ENCODE measurements at places on chromosomes 13 and 19.

DNA sequence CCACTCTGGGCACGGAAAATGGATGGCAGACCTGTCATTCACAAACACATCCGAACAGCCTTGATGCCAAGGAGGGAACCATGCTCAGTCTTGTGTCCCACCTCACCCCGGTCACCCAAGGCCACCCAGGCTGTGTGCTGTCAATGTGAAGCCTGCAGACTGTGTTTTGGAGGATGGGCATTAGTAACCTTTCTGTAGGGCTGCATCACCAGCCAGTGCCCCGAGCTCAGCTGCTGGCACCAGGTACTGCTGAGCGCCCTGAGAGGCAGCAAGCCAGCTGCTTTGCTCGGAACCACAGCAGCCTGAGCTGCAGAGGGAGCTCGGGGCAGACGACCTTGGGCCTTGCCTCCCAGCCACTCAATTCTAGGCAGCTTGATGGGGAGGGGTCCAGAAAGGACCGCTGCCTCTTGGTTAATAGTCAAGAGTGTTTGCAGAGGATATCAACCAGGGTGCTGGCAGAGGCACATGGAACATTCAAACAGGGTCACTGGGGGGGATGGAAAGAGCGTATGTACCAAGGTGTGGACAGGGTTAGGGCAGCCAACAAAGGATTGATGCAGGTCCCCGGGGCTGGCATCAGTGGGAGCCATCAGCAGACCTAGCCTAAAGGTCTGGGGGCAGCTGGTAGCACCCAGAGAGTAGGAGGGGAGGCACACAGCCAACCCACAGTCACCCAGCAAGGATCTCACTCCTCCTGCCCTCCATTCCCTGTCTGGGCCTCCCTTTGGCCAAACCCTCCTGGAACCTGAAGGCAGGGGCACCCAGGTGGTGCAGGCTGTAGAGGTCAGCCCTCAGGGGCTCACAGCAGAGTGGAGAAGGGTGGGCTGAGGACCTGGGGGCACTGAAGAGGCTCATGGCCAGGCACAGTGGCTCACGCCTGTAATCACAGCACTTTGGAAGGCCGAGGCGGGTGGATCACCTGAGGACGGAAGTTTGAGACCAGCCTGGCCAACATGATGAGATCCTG lies 8.1 kb downstream of the VSTM2B start:
- no peaks in the 10 kb centered on the region for H3K4me1 ChIP-seq
- no peak overlapping the region for H3K27ac ChIP-seq
- H3K27me3 ChIP-seq = peaks cover 21% of the 10 kb centered on the region
- DNase-seq = no peak
- no peaks in the 10 kb centered on the region for H3K36me3 ChIP-seq
- no peak overlapping the region for H3K4me3 ChIP-seq

- peaks cover 74% of the 10 kb centered on the region for H3K4me1 ChIP-seq
- H3K36me3 ChIP-seq = peaks cover 10% of the 10 kb centered on the region
- H3K27me3 ChIP-seq = no peaks in the 10 kb centered on the region
- H3K4me3 ChIP-seq = peak overlapping the region; percentile 16
- peak; percentile 84 for DNase-seq
Measured at GRCh38 chr13:41696163-41697003, 239.0 kb downstream of the RGCC start.

GRCh38 chr13:78393286-78394142 lies 209.8 kb downstream of the POU4F1 start:
- H3K27me3 ChIP-seq = no peaks in the 10 kb centered on the region
- H3K36me3 ChIP-seq = no peaks in the 10 kb centered on the region
- no peak for DNase-seq
- no peaks in the 10 kb centered on the region for H3K4me1 ChIP-seq

GRCh38 chr13:43036351-43037250 lies 13.2 kb downstream of the DNAJC15 start:
- H3K4me3 ChIP-seq = no peak overlapping the region
- H3K27me3 ChIP-seq = no peaks in the 10 kb centered on the region
- peaks cover 29% of the 10 kb centered on the region for H3K36me3 ChIP-seq
- no peak overlapping the region for H3K27ac ChIP-seq
- no peak for DNase-seq
- H3K4me1 ChIP-seq = peaks cover 29% of the 10 kb centered on the region

DNA sequence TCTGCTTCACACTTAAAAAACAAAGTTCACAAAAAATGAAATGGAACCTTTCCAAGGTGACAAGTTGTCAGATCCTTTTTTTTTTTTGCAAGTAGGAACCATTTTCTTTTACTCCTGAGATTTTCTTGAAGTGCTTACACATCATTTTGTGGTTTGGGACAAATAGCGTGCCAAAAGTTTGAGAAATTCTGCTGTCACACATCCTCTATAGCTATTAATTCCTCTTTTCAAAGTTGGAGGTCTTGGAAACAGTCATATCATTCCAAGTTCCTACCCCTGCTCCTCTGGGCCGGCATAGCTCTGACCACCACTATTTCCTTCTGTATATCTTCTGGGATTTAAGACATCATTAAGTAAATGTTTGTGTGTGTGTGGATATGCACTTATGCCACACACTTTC lies 421.6 kb upstream of the SLC10A2 start:
- no peaks in the 10 kb centered on the region for H3K36me3 ChIP-seq
- DNase-seq = no peak

DNA sequence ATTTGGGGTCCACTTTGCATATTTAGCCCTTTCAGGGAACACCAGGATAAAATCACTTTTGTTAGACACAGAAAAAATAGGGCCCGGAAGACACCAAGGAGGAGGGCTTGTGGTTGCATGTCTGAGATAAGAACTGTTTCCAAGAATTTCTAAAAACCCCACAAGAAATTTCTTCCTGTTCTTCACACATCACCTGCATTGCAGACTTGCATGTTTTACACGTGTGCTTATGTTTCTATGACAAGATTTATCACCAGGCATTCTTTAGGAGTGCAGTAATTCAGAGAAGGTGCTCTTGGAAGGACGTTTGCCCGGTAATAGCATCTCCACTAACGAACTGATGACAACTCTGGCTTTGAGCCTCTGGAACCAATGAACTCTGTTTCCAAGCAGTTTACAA lies 7.1 kb upstream of the ACTL9 start:
- H3K4me1 ChIP-seq = no peaks in the 10 kb centered on the region
- no peak overlapping the region for H3K4me3 ChIP-seq
- DNase-seq = no peak

GRCh38 chr19:14147797-14148605 lies 11.6 kb upstream of the ASF1B start:
- peak; percentile 32 for DNase-seq
- peak overlapping the region; percentile 56 for H3K4me3 ChIP-seq
- no peaks in the 10 kb centered on the region for H3K36me3 ChIP-seq
- H3K4me1 ChIP-seq = peaks cover 43% of the 10 kb centered on the region

DNA sequence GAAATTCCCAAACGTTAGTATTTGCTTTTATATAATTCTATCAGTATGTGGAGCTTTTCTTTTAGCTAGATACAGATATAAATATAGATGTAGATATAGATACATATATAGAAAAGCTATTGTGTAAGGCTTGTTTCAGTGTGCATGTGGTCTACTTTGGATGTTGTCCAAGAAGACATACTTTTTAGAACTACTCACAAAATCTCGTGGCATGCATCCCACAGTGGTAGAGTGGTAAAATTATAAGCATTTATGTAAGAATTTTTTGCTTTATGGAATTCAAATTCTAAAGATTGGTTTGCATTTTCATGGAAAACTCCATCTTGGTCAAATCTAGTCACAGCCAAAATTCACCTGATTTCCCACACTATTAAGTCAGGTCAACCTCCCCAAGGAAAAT lies 880.4 kb downstream of the EFNB2 start:
- H3K36me3 ChIP-seq = peaks cover 7% of the 10 kb centered on the region
- no peak overlapping the region for H3K27ac ChIP-seq
- no peak for DNase-seq
- H3K4me3 ChIP-seq = no peak overlapping the region
- H3K27me3 ChIP-seq = no peaks in the 10 kb centered on the region

- no peak overlapping the region for H3K4me3 ChIP-seq
- no peaks in the 10 kb centered on the region for H3K4me1 ChIP-seq
- H3K36me3 ChIP-seq = no peaks in the 10 kb centered on the region
- no peak for DNase-seq
- H3K27ac ChIP-seq = no peak overlapping the region
Measured at GRCh38 chr19:29379257-29380021, 146.4 kb upstream of the VSTM2B start.

DNA sequence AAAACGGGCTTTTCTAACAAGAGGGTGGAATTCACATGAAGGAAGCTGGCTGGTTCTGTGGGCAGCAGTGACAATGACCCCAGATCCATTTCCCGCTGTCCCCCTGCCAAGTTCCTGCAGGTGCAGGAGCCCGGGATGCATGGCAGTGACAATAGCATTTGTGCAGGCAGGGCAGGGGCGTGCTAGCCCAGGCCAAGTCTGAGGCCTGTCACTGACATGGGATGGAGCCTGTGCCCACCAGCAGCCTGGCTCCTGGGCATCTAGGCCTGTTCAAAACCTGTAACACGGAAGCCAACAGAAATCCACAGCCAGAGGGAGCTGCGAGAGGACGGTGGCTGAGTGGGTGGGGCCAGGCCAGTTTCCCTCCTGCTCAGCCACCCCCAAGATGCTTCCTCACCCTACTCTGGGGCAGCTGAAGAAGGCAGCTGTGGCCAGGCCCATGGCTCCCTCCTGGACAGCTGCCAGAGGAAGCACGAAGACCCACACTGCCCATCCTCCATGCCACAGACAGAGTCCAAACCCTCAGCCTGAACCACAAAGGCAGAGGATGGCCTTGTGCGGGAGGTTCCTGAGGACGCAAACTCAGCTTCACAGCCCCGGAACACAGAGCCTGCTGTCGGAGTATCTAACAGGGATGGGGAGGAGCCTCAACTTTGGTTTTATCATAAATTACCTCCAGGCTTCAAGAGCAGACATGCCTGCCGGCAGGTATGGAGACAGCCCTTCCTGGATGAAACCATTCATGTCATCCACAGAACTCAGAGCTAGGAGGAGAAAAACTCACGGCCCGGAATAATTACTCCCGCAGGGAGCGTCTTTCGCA lies 74.0 kb downstream of the CEBPG start:
- peaks cover 6% of the 10 kb centered on the region for H3K4me1 ChIP-seq
- DNase-seq = no peak
- H3K27me3 ChIP-seq = peaks cover 2% of the 10 kb centered on the region
- no peak overlapping the region for H3K27ac ChIP-seq
- no peak overlapping the region for H3K4me3 ChIP-seq

DNA sequence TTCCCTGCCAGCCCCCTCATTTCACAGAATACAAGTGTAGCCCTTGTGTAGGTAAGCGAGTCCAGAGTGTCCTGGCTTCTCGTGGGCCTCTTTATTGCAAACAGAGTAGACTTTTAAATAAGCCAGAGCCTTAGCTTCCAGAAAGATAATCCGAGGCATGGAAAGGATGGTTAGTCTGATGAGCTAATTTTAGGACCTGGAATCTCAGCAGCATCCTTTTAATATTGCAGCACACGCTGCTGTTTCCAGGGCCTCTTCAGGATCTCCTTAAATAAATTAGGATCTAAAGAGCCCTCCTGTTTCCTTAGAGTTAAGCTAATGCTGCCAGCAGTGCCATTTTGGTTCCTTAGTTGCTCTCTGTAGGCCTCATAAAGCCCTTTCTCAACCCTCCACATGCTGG lies 99.2 kb downstream of the RFC3 start:
- peaks cover 20% of the 10 kb centered on the region for H3K4me1 ChIP-seq
- no peak for DNase-seq
- no peak overlapping the region for H3K4me3 ChIP-seq

DNA sequence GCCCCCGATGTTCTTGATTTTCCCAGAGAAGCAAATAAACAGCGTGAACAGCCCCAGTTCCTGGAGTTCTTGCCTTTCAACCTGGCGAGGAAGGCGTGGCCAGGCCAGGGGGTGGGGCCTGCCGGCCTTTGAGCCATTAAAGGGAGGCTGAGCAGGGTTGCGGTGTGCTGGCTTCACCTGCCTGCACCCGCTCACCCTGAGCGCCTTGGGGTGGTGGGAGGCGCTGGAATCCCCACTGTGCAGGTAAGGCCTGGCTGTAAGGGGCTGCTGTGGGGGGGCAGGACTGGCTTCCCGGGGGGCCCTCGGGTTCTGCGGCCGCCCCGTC lies 2.7 kb upstream of the MISP start:
- H3K27ac ChIP-seq = no peak overlapping the region
- H3K36me3 ChIP-seq = no peaks in the 10 kb centered on the region
- no peaks in the 10 kb centered on the region for H3K27me3 ChIP-seq
- peaks cover 15% of the 10 kb centered on the region for H3K4me1 ChIP-seq

Measured in HFFc6 (cell line).